ENCODE measurements at places on chromosomes 6 and 20.

GRCh38 chr6:5569491-5569890, 308.2 kb downstream of the FARS2 start:
- no peak for DNase-seq

GRCh38 chr6:72424476-72424875, 197.4 kb upstream of the KCNQ5 start:
- DNase-seq, result no peak

DNA sequence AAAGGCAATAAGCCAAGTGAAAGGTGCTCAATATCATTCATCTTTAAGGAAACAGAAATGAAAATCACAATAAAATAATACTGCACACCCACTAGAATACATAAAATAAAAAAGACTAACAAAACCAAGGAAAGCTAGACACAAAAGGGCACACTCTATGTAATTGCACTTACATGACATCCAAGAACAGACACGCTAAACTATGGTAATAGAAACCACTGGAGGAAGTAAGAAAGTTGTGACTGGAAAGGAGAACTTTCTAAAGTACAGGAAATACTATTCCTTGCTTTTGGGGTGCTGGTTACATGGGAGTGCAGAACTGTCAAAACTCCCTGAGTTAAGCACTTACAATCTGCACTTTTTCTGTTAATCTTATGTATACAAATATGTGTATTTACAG, 253.7 kb upstream of the RUNX2 start:
- no peak for DNase-seq

GRCh38 chr6:80380566-80380965, 274.1 kb downstream of the BCKDHB start:
- no peak for DNase-seq

- DNase-seq, result no peak
These were observed 95.0 kb downstream of the THBS2 start for GRCh38 chr6:169158691-169159090.

DNA sequence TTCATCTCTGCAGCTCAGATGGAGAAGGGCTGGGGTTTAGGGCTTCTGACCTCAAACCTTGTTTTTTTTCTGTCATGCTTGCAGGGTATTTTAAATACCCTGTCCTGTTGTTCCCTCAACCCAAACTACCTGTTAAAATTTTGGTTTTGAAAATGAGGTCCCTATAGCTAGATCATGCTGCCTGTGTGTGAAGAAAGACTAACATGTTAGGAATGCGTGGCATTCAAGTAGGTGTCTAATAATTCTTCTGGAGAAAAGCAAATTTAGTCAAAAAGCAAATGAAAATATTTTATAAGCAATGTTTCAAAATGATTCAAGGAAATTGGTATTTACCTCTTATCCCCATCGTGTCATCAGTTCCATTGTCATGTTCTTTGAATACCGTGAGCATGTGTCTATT, 77.2 kb upstream of the C20orf144 start:
- DNase-seq, result no peak

- DNase-seq, result no peak
These were observed 163.0 kb downstream of the SLC24A3 start for GRCh38 chr20:19375395-19375794.

DNA sequence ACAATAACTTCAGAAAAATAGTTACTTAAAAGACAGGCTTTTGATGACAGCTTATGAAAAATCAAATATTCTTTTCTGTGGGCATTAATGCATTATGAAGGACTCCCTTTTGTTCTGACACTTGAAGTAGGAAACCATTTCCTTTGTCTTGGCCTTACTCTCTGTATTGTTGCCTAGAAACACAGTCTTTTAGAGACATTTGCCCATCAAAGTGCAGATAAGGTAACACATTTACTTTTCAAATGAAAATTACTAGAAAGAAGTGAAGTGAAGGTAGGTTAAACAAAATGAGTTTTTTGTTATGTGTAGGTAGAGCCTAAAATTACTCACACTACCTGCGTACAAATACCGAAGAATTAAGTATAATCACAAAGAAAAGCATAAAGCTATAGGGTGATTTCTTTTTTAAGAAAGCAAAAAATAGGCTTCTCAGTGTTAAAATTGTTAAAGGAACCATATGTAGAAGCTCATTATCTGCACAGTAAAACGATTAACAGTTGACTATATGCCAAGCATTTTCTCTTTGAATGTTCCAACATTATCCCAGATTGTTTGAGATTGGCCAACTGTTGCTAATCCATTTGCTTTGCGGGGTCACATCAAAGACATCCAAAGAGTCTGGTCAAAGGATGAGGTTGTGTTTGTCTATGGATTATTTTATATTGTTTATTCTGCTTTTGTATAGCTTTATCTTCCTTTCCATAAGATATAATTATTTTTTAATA, 542.0 kb upstream of the RNF217 start:
- DNase-seq, result no peak

DNA sequence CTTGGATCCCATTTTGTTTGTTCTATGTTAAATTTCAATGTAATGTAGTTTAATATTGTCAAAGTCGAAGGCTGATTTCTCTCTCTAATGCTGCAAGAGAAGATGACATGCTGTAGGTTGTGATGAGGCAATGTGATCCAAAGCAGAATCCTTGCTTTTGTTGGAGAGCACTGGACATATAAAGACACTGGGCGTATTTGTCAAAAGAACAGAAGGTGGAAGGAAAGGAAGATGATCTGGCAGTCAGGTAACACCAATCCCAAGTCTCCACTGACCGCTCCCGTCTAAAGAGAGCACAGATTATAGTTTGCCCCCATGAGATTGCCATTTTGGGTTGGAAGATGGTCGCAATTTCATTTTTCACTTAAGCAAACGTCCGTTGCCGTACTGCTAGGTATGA, 935 bp upstream of the RFX6 start:
- DNase-seq, result no peak

DNA sequence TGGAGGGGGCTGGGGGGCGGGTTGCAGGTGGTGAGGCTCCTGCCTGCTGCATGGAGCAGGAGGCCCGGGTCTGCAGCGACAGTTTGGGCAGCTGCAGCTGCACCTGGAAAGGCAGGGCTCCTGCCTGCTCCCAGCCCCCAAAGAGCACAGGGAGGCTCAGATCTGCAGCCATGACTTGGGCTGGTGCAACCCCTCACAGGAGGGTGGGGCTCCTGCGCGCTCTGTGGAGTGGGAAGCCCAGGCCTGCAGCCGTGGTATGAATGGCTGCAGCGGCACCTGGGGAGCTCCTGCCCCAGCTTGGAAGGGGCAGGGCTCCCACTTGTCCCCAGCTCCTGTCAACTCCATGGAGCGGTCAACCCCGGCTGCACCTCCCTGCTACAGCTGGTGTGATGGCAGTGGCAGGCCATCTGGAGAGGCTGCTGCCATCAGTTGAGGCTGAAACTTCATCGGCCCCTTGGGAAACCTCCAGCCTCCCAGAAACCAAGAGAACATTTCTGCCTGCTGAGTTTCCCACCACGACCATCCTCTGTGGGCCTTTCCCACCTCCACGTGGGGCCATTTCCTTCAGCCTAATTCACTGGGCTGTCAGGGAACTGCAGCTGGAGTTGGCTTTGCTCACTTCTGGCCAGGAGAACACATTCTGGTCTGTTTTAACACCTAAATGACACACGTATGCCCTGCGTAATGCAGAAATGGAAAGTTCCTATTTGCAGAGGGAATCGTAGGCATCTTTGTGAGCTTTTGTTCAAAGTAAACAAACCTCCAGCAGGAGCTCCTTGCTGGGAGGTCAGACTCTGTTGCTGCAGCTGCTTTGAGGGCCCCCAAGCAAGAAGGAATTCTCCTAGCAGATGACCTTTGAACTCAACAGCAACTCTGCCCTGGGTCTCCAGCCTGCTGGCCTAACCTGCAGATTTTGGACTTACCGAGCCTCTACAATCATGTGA, 429.0 kb downstream of the PREX1 start:
- no peak for DNase-seq

GRCh38 chr6:124054034-124054433, 250.4 kb downstream of the NKAIN2 start:
- no peak for DNase-seq

Data from activated T-cell treated with anti-CD3 and anti-CD28 coated beads for 24 hours (primary cell).